Stimulated activated CD4-positive, alpha-beta T cell treated with anti-CD3 and anti-CD28 coated beads, Interleukin-12 subunit alpha, Interleukin-12 subunit beta, amount 100 ng/mL, for 24 hours (primary cell): ENCODE measurements at places on chromosomes 4 and X.

GRCh38 chrX:30713061-30713525, 59.9 kb downstream of the GK start:
- DNase-seq, result peak; percentile 7

GRCh38 chr4:84596826-84597225, 13.9 kb downstream of the CDS1 start:
- no peak for DNase-seq

DNA sequence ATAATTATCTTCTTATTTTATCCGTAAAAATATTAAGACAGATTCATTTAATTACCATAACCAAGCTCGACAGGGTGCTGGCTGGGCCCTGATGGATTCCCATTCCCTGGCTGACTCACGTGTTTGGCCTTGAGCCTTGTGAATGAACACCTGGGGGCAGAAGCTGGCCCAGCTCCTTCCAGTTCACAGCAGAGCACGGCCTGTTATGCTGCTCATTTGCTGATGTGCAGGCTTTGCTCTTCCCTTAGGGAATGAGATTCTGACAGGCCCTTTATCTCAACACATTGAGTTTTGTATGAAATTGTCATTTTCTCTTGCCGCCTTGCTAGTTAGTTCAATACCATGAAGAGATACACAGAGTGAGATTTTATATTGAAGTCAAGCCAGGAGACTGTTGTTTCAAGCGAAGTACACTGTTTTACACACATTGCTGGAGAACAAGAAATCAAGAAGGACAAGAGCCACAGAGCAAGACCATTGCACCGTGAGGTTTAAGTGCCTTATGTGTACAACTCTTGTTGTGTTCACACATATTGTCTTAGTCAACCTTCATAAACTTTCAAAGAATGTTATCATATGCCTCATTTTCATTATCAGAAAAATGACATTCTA, 1583.3 kb downstream of the STIM2 start:
- DNase-seq, result no peak

- no peak for DNase-seq
These were observed 80.3 kb upstream of the FAM9B start for GRCh38 chrX:9114245-9114644.

GRCh38 chrX:21766101-21766500, 8.2 kb upstream of the SMPX start:
- no peak for DNase-seq

DNA sequence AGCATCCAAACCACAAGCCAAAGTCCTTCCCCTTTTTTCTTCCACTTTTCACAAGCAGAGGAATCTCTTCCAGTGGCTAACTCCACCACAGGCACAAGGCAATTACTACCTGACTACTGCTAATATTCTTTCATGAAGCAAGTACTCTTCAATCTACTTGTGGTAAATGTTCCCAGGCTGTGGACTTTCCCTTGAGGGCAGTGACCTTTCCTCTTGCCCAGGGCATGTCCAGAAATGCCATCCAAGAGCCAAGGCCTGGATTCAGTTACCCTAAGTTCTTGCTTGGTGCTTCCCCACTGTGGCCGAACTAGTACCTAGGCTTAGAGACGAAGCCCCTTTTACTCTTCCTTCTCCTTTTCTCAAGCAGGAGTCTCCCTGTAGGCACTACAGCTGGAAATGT, 400.7 kb downstream of the DCAF12L2 start:
- DNase-seq, result no peak

DNA sequence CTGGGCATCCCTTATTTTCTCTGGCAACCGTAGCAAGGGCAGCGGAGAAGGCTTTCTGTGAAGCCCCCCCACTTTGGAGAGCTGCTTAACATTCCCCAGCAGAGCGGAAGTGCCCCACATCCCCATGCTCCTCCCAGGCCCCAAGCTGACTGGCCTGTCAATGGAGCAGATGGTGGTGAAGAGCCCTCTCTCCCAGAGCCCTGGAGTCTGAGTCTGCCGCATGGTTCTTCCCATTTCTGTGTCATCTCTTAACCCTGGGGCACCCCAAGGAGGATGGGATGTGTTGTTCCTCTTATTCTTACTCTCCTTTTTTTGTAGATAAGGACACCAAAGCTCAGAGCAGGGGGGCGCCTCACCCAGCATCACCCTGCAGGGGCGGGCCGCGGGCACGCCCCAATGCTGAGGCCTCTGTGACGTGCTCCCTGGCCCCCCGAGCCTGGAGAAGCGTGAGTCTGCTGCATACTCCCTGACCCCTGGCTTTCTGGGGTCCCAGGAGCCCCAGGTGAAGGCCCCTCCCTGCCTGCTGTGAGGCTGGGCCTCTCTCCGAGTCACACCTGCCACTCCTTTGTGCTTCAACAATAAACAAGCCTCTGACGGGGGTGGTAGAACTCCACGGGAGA, 35.9 kb downstream of the ADRA2C start:
- DNase-seq, result no peak

GRCh38 chr4:151067316-151067970, 32.0 kb upstream of the RPS3A start:
- no peak for DNase-seq

DNA sequence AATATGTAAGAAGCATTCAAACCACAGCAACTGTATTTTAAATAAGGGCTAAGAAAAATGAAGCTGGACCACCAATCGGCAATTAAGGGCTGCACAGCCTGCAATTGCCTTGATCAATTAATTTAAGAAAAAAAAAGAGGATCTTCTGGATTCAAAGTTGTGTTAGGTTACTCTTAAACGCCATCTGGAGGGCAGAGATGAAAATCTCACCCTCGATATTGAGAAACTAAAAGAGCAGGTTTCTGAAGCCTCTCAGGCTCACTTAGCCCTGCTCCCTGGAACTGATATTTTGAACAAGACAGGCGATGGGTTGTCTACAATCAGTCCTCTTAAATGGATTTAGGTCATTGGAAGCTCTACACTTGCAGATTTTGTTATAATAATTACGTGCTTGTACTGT, 579.4 kb downstream of the GRXCR1 start:
- DNase-seq, result no peak

DNA sequence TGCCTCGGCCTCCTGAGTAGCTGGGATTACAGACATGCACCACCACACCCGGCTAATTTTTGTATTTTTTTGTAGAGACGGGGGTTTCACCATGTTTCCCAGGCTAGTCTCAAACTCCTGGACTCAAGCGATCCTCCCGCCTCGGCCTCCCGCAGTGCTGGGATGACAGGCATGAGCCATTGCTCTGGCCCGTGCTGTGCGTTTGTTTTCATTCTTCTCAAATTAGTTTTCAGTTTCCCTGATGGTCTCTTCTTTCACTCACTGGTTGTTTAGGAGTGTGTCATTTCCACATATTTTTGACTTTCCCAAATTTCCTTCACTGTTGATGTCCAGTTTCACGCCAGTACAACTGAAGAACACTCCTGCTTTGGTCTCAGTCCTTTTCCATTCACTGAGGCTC, 31.8 kb downstream of the SH3TC1 start:
- no peak for DNase-seq

GRCh38 chr4:30728311-30728710, 8.1 kb downstream of the PCDH7 start:
- no peak for DNase-seq

GRCh38 chrX:136784231-136784630, 3.5 kb upstream of the ARHGEF6 start:
- DNase-seq, result no peak

DNA sequence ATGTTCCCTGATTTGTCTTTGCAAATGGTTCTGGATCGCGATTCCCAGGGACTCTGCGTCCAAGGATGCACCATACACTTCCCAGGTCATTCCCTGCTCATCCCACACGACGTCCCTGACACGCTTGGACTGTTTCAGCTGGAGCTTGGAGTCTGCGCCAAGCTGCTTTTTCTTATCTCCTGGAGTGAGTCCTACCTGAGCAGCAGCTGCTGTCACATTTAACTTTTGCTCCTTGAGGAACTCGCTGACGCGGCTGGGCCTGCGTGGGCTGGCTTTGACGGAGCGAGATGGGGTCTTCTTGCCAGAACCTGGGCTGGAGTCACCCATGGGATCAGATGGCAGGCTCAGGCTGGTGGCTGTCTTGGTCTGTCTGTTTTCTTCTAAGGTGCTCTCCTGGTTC, 59.6 kb downstream of the GPRIN3 start:
- no peak for DNase-seq

DNA sequence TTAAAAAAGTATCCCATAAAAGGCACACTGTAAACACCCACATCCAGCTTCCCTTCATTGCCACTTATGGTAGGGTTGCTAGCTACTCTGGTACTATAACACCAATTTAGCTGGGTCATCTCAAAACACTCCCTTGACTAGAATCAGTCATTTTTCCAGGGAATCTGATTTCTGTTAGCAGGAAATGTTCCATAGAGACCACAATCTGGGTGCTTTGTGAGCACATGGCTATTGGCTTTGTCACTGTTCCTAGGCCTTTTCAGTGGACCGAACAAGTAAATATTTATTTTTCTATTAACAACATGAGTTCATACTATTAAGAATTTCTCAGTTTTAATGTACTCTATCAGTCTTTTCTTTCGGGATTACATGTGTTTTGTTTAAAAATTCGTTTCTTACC, 404.7 kb upstream of the GNPDA2 start:
- DNase-seq, result no peak

DNA sequence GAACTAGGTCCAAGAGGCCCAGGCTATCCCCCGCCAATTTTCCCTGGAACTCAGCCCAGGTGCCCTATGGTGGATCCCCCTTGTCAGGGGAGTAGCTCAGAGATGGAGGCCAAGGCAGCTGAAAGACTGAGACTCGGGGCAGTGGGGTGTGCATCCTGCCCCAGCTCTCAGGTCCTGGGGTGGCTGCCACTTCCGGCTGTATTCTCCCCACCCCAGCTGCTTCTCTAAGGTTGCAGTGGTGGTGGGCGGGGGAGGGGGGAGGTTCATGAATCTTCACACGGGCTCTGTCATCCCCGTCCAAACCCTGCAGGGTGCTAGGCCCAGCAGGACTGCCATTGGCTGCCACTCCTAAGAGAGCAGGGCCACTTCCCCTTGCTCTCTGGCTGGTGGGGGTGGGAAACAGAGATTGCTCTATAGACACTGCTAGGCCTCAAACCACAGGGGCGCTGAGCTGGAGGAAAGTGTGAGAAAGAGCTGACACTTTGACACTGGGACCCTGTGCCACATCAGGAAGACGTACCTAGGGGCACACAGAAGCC, 1.5 kb downstream of the SASH3 start:
- peak; percentile 73 for DNase-seq
